ENCODE measurements at places on chromosomes 12 and 14.
A peak's percentile ranks its signal among the peaks of the same experiment; 100 is the strongest.

DNA sequence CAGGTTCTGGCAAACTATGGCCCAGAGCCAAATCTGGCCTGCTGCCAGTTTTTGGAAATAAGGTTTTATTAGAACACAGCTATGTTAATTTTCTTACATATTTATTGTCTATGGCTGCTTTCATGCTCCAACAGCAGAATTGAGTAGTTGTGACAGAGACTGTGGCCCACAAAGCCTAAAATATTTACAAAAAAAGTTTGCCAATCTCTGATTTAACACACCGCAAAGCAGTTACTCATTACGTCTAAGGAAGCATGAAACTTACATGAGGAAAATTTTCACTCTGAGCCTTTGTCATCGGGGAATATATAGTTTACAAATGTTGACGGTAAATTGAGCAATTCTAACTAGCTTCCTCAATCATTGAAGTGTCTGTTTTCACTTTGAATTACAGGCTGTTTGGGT lies 96.5 kb downstream of the UNC79 start:
- no peak for DNase-seq

- no peak for DNase-seq
Measured at GRCh38 chr12:81159856-81160255, 82.0 kb downstream of the ACSS3 start.

- no peak for DNase-seq
Measured at GRCh38 chr14:103520269-103520656, 2.4 kb downstream of the CKB start.

- no peak for DNase-seq
Measured at GRCh38 chr12:53060064-53060720, 10.3 kb downstream of the TNS2 start.

DNA sequence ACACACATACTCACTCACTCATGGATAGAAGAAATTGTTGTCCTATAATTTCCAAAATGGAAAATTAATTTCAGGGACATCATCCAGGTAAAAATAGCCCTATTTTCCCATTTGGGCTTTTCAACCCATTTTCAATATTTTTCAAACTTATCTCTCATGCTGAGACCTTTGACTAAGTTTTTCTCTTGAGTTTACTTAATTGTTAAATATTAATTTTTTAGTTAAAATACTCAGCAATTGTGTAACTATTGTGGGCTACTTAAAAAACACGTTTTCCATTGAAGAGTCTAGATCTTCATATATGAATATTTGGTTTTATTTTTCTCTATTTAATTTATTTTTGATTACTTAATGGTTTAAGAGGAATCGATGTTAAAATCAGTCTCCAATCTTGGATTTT lies 14.2 kb upstream of the TAS2R43 start:
- no peak for DNase-seq

DNA sequence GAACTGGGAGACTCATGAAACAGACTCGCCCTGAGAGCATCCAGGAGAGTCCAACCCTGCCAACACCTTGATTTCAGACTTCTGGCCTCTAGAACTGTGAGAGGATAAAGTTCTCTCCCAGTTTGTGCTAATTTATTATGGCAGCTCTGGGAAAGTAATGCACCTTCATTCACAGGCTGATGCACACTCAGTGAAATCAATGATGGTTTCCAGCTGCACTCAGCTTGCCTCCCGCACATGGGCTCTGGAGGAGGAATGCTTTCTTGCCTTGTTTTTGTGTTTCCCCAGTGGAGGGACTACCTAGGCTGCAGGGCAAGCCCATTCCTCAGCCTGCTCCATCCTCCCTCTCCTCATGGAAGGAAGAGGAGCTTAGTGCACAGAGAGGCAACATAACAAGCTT lies 45.7 kb downstream of the TMEM132C start:
- no peak for DNase-seq

- no peak for DNase-seq
Measured at GRCh38 chr14:73784181-73784987, 67.2 kb upstream of the PTGR2 start.

- no peak for DNase-seq
Measured at GRCh38 chr14:40098468-40098867, 666.2 kb upstream of the FBXO33 start.

DNA sequence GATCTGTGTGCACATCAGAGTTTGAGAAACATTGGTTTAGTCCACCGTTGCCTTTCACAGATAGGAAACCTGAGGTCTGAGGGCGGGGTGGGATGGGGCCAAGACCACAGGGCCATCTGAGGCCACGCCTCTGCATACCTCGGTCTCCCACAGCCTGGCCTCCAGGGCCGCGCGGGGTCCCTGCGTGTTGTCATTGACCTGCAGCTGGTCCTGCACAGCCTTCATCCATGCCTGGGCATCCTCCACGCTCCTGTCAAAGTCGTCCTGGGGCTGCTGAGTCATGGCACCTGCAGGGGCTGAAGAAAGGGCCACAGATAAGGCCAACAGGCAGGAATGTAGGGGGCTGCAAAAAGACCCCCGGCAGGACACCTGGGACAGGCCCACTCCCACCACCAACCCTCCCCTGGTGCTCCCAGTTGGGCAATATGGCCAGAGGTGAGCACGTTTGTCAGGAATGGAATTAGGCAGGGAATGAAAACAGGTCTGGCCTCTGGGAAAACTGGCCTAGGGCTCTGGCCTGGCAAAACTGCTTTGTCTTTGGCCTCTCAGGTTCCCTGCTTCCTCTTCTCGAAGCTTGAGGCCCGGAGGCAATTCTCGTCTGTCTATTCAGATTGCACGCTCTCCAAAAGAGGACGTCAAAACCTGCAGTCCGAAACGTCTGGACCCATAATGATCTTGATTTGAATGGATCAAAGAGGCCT lies 40.8 kb downstream of the SYNE3 start:
- no peak for DNase-seq

GRCh38 chr14:97633131-97633738 lies 836.1 kb downstream of the VRK1 start:
- DNase-seq, result no peak

- DNase-seq, result no peak
Measured at GRCh38 chr12:16424531-16424930, 77.1 kb downstream of the MGST1 start.

DNA sequence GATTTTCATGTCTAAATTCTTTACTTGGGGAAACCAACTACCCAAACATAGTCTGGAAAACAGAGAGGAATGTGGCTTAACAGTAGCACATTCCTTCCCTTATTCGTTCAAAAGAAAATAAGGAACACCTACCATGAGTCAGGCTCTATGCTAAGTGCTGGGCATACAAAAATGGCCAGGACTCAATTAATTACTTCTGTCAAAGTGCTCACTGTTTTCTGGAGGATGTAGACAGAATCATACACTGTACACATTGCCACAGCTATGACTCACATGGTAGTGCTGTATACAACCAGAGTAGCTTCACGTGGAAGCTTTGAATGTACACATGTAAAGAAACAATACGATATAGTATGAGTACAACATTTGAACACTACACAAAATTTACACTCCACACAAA lies 50.1 kb downstream of the SLC25A21 start:
- DNase-seq, result no peak

- DNase-seq, result no peak
Measured at GRCh38 chr14:23078692-23079116, 16.2 kb downstream of the ACIN1 start.

GRCh38 chr12:51922762-51923505 lies 15.6 kb downstream of the ACVRL1 start:
- no peak for DNase-seq

DNA sequence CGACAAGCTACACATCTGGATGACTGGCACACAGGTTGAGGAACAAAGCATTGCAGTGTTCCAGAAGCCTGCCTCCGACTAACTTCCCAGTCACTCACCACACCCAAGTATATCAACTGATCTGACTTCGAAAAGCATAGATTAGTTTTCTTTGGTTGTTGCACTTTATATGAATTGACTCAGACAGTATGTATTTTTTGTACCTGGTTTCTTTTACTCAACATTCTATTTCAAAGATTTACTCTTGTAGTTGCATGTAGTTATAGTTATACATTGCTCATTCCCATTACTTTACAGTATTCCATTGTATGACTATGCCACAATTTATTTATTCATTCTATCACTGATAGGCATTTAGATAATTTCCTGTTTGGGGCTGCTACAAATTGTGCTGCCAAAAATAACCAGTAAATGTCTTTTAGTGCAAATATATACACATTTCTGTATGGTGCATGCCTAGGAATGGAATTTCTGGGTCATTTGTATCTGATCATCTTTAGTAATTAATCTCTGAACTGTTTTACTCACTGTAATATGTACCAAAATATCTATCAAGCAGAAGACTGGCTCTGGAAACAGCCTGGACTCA lies 17.8 kb downstream of the PLCZ1 start:
- no peak for DNase-seq

DNA sequence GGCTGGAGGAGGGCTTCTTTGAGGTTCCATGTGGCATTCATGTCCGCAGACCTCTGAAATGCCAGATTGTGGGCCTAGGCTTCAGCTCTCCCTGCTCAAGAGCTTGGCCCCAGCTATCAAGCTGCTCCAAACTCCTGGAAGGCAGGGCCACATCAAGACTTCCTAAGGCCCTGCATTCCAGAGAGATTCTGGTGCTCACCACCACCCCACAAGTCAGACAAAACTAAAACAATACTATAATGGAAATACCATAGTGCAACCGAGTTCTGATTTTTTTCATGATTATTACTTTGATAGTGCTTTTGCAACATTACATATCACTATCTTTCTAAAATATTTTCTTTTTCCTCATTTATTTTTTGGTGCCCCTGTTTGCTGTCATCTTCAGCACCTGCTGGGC lies 86.3 kb downstream of the CALM1 start:
- DNase-seq, result no peak

DNA sequence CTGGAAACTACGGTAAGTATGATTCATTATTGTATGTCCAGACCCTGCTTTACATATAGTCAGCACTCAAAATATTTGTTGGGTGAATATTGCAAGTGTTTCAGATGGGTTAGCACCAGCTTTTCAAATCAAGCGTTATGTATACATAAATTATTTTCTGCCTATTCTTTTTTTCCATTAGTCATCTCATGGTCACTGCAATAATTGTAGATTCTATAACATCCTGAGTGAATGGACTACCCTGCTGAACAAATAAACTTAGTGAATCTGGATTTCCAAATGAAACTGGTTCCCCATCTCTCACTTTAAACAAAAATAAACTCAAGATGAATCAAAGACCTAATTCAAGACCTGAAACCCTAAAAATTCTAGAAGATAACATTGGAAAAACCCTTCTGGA lies 152.3 kb downstream of the DIO2 start:
- no peak for DNase-seq

GRCh38 chr12:89288959-89289358 lies 63.3 kb downstream of the DUSP6 start:
- DNase-seq, result no peak

- DNase-seq, result no peak
Measured at GRCh38 chr12:123111498-123112165, 39.3 kb downstream of the PITPNM2 start.

GRCh38 chr12:117662220-117662619 lies 300.8 kb upstream of the NOS1 start:
- no peak for DNase-seq

DNA sequence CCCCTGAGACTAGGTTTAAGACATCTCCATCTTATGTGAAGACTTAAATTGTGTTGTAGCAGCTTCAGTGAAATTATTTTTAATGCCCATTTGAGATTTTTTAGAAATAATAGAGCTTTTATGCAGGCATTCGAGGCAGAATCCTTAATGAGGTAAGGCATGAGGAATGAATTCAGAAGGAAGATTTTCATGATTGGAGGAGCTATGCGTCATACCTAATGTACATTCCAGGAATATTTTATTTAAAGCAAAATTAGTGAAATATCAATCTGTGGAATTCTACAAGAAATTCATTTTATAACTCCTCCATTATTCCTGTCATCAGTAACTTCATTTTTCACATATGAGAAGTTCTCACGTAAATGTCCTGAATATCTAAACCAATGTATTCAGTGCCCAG lies 36.0 kb upstream of the GARIN6 start:
- no peak for DNase-seq

DNA sequence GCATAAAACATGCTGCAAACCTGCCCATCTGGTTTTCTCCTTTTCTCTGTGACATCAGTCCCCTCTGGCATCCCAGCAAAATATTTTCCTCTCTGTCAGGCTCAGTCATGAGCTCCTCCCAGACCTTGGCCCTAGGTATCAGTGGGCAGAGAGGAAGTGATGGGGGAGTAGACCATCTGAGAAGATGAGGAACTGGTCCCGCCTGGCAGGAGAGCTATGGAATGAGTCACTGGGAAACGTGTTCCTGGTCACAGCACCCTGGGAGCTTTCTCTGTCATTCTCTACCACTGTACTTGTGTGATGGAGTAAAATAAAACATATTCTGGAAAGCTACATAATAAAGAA lies 5.0 kb upstream of the SRSF9 start:
- DNase-seq, result no peak

DNA sequence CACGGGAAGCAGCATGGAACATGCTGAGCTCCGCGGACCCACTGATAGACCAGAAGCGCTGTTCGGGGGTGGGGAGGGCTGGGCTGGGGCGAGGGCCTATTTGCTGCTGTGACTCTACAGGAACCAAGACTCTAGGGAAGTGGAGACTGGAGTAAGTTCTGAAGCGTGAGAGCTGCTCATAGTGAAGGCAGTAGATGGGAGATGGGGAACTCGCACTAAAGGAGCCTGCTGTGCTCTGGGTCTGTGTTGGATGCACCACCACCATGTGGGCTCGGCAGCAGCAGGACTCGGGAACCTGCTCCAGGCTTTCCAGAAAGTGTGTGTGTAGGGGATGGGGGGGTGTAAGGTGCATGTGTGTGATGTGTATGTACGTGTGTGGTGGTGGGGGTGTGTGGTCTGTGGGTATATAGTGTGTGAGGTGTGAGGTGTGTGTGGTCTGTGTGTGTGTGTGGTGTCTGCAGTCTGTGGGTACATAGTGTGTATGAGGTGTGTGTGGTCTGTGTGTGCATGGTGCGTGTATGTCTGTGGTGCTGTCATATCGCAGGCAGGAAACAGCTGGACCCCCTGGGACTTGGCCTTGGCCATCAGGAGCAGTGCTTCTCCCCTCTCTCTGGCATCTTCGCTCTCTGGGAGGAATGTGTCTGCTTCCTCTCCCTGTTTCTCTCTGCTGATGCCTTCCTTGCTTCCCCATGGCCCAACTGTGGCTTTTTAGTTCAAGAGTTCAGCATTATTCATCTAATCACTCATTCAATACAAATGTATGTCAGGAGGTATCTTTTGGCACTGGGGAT lies 378.9 kb downstream of the FUT8 start:
- DNase-seq, result no peak

DNA sequence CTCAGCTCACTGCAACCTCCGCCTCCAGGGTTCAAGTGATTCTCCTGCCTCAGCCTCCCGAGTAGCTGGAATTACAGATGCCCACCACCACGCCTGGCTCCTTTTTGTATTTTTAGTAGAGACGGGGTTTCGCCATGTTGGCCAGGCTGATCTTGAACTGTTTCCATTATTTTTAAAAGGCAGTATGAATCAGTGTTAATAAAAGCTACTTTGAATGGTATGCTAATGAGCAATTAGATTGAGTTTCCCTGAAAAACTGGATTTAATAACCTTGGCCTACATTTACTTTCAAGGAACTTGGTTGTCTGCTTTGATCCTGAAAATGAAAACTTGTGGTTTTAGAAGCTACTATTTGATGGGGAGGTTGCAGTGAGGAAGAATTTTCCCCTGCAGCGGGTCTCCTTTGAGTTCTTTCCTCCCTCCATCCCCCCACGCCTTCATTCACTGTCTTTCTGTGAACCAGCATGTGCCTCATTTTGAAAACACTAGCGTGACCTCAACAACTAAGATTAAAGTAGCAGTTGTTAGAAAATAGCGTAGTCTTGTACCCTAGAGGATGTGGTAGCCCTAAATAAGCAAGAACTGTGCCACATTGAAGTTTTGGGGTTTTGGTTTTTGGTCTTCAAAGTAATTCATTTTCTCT lies 17.8 kb upstream of the RPS6KA5 start:
- DNase-seq, result peak; percentile 68

GRCh38 chr12:74105434-74105833 lies 432.2 kb upstream of the ATXN7L3B start:
- DNase-seq, result no peak

Data from activated T-helper 1 cell treated with anti-CD3 and anti-CD28 coated beads, Interleukin-12 subunit alpha, Interleukin-12 subunit beta, Interleukin-2, Interleukin-4 antibody, amounts not matched to agents 30 ng/mL and 10 ng/mL and 1 ng/mL, durations not matched to agents 14 hours and 24 hours and 36 hours (primary cell).